Activated T-cell treated with anti-CD3 and anti-CD28 coated beads for 24 hours (primary cell): ENCODE measurements at places on chromosomes 2 and 18.

GRCh38 chr2:212154477-212154878, 384.1 kb downstream of the ERBB4 start:
- DNase-seq, result no peak

DNA sequence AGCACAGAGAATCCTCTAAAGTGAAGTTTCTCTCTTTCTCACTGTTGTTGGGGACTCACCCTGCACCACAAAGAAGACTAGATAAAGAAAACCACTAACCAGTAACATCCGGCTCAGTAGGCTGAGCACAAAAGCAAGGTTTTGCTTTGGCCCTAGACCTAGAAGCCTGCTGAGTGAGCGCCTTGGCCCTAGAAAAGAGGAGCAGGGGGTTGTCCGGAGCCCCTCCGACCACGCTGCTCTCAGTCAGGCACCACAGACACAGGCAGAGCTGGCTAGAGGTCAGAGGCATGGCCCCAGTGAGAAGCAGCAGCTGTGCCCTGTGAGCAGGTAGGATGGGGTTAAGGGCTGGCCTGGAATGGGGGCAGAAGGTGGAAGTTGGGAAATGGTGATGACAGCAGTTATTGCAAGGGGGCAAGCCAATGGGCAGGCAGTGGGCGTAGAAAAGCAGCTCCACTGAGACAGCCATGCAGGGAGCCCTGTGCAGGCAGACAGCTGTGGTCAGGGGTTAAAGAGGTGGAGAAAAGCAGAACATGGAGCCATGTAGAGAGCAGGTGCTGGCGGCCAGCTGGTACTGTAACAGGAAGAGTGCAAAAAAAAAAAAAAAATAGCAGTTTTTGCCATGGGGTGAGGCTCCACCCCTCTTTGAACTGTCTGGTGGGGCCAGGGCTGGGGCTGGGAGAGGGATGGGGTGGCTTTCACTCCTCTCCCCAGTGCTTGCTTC, 36.9 kb upstream of the SLC14A1 start:
- DNase-seq, result peak; percentile 33

DNA sequence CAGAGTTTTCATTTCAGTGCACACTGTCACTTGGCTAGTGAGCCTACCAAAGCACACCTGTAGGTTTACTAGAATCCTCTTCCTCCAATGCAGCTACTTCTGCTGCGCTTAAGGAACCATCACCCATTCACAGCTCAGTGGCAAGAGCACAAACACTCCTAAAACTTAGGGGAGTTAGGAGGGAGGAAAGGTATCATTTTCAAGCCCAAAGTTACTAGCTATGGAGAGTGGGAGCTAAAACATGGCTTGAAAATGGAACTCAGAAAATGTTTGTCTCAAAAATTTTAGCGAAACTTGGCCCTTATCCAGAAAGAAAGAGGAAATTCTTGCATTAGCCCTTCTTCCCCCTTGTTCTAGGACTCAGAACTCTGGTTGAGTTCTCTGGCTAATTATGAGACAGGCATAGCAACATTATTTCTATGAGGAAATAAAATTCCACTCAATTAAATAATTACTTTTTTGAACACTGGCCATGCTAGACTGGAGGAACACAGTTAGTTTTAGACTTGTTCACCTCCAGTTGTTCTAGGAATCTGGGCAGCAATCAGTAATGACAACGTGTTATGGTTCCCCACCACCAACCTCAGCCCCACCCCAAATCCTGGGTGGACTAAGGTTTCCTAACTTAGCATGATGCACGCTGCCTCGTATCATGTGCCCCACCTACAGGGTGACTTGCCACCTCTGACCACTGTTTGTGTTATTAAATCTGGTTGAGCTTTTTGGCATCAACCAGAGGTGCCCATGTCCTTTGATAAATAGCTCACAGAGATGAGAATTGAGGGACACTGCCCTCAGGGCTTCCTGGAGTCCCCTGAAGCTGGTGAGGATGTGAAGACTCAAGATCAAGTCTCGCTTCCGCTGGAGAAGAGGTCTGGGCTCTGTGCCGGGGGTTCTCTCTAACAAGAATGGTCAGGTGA, 32.8 kb downstream of the LPIN2 start:
- DNase-seq, result no peak

DNA sequence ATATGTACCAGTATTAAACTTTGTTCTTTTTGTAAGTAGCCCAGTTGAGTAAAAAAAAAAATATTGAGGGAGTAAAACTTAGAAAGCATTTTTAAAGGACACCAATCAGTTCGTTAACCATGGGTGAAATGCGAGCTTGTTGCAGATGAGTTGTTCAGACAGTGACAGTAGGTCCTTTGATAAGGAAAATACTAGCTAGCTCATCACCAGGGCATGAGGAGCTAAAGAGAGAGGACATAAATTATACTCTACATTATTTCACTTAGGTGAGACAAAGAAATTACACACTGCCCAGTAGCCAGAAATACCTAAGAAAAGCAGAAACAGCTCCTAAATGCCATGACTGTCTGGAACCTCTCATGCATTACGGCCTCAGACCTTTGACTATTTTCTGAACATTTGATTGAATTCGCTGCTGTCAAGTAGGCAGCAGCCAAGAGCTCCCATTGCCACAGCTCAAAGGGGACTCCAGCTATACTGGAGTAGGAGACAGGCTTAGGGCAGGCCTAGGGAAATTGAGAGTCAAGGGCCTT, 2.6 kb upstream of the HNRNPLL start:
- DNase-seq, result no peak

GRCh38 chr18:52070291-52070756, 269.7 kb upstream of the DCC start:
- DNase-seq, result no peak

GRCh38 chr2:179565807-179566206, 295.6 kb downstream of the ZNF385B start:
- DNase-seq, result no peak

DNA sequence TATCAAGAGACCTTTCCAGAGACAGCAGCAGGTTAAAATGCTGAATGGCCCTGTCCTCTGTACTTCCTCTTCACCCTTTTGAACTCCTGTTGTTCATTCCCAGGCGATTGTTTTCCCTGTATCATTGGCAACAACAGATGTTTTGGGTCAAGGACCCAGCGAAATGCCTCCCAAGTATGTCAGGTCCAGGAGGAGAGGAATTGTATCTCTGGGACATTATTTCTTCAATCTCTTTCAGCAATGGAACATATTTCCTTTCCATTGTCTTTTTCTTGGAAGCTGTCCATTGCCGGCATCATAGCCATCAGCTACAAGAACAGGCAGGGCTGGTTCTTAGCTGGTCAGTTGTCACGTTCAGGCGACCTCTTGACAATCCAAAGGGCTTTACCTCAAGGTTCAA, 76.2 kb downstream of the NRP2 start:
- DNase-seq, result no peak

GRCh38 chr2:200354833-200355751, 48.6 kb downstream of the SPATS2L start:
- no peak for DNase-seq

- no peak for DNase-seq
Observed at GRCh38 chr2:85994897-85995647, 106.3 kb upstream of the ST3GAL5 start.

DNA sequence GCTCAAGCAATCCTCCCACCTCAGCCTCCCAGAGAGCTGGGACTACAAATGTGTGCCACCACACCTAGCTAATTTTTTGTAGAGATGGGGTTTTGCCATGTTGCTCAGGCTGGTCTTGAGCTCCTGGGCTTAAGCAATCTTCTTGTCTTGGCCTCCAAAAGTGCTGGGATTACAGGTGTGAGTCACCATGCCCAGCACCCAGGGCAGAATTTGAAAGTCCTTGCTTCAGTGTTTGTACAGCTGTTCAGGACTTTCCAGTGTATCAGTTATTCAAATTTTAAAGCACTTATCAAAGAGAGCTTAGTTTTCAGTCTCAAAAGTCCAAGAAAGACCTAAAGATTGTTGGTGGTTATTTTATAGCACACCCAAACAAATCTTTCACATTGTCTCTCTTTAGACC, 43.6 kb upstream of the VPS54 start:
- DNase-seq, result no peak

GRCh38 chr2:231985823-231986261, 24.3 kb downstream of the DIS3L2 start:
- DNase-seq, result no peak

- DNase-seq, result no peak
Observed at GRCh38 chr2:105924271-105924670, 179.6 kb downstream of the NCK2 start.

DNA sequence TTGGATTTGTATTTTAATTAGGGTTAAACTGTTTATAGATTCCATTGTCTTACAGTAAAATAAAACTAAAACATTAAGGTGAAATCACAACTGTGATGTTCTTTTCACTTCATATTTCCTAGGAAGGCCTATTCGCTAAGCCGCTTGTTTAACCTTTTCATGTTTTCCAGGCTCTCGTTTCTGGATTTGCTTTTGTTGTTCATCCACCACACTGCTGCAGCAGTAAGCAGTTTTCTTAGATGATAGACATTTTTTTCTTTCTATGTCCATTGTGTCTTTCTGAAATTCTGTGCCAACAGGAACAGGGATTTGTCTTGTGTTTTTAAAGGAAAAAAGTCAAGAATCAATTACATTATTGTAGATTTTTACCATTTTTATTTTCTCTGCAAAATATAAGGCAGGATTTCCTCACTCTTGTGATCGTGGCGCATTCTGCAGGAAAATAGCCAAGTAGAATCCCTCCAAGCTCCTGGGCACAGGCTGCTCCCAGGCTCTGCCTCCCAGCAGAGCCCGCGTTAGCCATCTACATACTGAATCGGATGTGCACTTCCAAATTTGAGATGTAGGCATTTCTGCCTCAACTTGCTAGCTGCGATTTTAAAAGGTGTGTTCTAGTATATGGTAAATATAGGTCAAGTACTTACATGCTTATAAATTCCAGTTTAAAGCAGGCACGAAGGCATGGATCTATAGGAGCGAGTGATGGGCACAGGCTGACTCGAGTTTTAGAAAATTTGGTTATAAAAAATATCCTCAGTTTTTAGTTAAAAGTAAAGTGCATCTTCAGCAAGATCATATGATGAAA, 10.2 kb downstream of the TSHZ1 start:
- DNase-seq, result no peak

- no peak for DNase-seq
Observed at GRCh38 chr18:8713691-8714090, 8.3 kb downstream of the MTCL1 start.

DNA sequence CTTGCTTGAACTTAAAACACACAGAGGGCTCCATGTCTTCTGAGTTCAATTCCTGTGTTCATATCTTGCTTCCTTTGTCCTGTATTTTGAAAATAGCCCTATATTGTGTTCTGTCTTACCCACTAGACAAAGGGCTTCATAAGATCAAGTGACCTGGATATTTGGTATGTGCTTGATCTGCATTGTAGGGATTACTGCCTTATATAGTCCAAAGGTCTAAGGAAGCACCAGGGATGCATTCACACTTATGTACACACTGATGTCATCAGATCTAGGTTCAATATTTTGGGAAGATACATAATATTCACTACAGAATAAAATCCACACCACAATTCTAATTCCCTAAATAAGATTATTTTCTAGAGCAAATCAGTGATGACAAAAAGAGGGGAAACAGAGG, 278.0 kb upstream of the KYNU start:
- DNase-seq, result no peak

- no peak for DNase-seq
Observed at GRCh38 chr2:21198637-21199036, 74.9 kb downstream of the TDRD15 start.

- DNase-seq, result no peak
Observed at GRCh38 chr2:20623741-20624155, 27.1 kb downstream of the HS1BP3 start.

DNA sequence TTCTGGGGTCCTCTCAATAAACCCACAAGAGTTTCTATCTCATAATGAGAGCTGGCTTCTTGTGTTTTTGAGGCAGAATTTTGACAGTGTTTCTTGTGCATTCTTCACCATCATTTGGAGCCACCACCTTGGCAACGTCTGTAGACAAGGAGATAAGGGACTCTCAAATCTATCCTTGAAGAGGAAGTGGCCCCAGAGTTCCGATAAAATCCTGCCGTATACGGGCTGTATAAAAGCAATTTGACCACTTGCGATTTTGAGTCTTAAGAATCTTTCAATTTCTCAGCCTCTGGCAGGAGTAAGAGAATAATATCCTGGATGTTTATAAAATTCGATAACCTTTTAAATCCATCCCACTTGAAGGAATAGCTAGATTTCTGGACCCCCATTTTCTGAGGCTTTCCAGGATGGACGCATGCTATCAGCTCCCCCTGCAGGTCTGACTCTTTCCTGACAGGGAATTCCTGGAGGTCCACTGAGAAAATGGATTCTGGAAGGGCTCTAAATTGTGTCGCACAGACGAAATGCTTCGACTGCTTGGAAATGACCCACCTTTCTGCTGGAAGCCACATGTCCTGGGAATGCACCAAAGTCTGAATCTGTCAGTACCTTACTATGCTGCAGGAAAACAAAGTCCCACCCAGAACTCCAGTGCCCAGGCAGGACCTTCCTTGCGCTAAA, 54.1 kb downstream of the E2F6 start:
- DNase-seq, result no peak

DNA sequence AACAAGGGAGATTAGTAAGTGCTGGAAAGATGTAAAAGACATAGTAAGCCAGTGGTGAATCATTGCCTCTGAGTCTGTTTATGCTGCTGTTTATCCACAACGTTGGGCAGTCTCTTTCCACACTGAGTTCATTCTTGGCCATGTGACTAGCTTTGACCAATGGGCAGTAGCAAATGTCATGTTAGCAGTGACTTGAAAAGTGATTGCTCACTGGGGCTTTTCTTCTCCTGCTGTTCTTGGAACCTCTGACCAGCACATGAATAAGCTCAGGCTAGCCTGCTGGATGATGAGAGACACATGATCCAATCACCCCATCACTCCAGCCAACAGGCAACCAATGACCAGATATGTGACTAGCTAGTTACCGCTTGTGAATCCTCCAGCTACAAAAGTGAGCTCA, 360.4 kb downstream of the SLC4A3 start:
- DNase-seq, result no peak
